ENCODE measurements at places on chromosomes 2 and 18. TPM values are rescaled to one million over a fixed set of nuclear protein-coding genes. Genes with fewer than 3 reads are reported as not detected.

- no peak for DNase-seq
These were observed 17.5 kb downstream of the C1D start for GRCh38 chr2:68045342-68045741.

TTC31 gene
- polyA plus RNA-seq = 36.0 TPM

TACR1 gene
- 2.1 TPM for polyA plus RNA-seq

DNA sequence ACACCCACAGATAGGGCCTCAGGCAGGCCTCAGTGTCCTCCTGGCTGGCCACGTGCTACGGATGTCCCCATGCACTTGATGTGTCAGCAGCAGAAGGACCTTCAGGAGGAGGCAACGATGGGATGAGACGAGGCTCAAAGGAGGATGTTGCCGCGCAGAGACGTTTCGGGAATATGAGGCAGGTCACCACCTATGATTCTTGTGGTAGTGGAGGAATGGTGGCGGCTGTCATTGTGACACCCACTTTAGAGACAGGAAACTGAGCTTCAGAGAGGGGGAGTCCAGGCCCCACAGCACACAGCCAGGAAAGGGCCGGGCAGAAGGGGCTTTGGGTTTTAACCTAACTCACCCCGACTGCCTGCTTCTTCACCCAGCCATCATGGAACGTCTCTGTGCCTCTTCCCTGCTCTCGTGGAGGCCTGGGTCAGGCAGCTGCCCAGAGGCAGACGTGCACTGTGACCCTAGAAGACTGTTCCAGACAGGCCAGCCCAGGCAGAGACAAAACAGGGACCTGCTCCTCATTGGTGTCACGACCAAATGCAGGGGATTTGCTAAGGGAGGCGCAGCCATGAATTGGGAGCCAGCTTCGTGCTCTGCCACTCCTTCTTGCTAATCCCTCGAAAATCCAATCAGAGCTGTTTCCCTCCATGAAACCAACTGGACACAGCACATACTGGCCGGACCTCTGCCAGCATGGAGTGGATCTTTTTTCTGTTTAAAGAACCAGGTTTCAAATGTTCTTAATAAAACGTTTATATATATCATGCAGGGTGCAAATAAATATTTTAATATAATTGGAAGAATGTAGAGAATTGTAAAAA, 169.2 kb downstream of the ASB1 start:
- DNase-seq = no peak

DNA sequence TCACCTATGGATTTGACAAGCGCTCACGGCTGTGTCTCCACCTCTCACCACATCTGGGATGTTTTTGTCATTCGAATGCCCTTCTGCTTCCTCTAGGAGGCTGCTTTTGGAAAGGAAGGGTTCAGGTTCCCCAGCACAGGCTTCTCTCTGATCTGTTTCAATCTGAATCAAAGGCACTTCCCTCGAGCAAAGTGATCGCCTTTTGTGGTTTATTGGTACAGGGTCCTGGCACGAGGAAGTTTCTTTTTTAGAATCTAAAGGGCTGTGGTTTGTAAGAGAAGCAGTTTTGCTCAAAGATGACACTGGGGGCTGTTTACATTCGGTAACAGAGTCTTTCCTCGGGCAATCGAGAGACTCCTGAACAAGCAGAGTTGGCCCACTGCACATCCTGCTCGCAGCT, 145.0 kb downstream of the DAW1 start:
- DNase-seq = no peak

DNA sequence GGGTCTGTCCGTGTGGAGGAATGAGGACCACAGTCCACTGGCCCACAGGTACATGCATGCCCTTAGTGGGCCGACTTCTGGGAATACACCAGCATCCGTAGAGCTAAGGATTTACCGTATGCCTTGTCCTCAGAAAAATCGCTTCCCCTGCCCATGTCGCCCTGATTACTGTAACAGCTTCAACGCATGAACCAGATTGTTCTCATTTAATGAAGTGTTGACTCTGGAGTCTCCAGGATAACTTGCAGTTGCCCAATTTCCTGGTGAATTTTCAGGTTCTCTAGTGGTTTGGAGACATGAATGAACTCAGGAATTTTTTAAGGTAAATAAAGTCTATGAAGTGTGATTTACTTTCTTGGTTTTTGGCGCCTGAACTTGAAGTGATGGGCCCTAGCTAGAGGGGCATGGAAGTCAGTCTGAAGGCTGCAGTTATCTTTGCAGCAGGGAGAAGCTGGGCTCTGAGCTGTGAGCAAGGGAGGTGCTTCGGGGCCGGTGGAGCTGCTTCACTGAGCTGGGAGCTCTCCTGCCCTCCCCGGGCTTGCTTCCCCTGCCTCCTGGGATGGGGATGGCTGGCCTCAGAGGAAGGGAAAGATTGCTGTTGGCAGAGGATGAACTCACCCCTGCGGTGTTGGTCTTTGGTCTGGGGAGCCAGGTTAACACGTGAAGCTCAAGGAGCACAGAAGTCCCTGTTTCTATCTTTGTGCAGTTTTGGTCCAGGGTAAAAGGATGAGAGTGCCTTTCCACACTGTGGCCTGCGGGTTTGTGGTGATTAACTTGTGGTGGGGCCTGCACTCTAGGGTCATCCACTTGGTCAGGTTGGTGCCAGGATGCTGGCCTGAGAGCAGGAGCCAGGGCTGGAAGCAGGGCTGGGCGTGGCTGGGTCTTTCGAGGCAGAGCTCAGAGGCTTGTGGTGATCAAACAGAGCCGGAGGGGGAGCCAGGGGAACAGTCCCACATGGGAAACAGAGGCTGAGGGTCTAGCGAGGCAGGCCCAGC, 28.1 kb downstream of the TCF7L1 start:
- no peak for DNase-seq

GRCh38 chr18:25915907-25916306, 174.5 kb downstream of the SS18 start:
- no peak for DNase-seq

- DNase-seq = no peak
These were observed 383.7 kb downstream of the SOCS6 start for GRCh38 chr18:70672581-70672980.

RND3 gene
- polyA plus RNA-seq = 45.9 TPM

DNA sequence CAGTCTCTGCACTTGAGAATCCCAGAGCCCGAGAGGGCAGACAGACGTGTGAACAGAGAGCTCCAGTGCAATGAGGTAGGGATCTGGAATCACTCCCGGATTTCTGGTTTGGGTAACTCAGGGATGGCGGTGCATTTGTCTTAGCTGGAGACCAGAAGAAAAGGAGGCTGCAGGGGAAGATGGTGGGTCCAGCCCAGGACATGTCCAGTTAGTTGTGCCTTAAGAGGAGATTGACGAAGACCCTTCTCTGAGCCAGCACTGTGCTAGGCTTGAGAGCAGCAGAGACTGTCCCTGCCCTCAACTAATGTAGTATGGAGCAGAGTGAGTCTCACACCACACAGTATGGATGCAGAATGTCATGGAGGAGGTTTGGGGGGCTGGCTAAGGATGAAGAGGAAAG, 150.6 kb upstream of the COPS8 start:
- no peak for DNase-seq

DNA sequence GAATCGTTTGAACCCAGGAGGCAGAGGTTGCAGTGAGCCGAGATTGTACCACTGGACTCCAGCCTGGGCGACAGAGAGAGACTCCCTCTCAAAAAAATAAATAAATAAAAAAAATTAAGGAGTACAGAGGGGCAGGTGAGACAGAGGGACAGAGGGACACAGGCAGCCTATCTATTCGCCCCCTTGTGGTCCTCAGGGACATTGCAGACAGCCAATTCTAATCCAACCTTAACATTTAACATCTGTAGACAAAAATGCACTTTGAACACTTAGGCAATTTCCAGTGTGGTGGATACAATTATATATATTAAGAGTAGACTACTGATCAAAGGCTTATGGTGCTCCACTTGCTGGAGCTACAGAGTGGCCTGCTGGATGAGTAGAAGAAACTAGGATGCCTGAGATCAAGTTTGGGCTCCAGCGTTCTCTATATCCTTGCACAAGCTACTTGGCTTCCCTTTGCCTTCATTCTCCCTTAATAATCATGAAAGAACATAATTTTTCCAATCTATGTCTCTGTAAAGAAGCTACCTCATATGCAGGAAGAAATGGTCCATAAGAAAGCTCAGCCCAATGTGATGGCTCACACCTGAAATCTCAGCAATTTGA, 8.2 kb upstream of the SMARCAL1 start:
- DNase-seq = no peak

DNA sequence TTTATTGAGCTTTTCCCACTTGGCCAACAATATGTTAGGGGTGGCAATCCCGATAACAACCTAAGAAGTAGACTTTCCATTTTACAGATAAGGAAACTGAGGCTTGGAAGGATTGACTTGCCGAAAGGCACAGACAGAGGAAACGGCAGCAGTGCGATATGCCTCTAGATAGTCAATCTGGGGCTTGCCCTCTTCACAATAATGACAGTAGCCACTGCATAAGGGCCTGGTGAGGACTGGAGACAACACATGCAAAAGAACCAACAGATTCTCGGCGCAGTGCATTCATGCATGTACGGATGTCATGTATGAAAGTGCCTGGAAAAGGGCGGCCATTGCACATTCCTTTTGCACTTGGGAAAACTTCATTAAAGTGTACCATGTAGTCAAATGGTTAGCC, 811.2 kb downstream of the RNF144A start:
- no peak for DNase-seq

- DNase-seq = no peak
These were observed 116.3 kb downstream of the GALNT1 start for GRCh38 chr18:35697869-35698268.

DNA sequence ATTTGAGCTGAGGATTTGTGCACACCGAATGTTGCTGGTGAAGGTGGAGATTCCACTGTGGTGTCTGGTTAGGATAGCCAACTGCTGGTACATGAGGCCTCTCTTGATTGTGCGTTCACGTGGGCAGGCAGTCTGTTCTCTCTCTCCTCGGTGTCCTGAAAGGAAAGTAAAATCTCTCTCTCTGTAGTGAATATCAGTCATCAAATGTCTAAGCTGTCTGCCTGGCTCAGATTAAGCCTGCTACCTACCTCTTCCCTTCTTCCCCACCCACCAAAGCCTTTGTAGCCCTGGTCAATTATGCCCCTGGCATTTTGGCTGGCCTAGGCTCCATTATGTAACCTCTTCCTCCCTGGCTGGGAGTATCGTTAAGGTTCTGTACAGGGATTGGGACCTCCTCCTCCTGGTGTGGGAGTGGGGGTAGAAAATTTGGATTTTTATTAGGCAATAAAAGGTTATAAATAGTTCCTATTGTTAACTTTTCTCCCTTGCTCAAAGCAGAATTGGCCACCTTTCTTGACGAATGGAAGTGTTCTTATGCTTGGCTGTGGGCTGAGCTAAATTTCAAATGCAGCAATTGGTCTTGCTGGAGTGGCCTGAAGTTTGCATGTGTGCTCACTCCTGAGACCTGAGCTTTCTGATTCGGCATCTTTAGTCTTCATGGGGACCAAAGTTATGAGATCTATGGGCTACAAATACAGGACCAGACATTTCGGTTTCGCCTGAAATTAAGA, 148.8 kb downstream of the WDSUB1 start:
- DNase-seq = no peak

- no peak for DNase-seq
These were observed 129.1 kb upstream of the WDR75 start for GRCh38 chr2:189312211-189312610.

LIPG gene
- 52.1 TPM for polyA plus RNA-seq

SH3YL1 gene
- polyA plus RNA-seq = 96.0 TPM

IL37 gene
- polyA plus RNA-seq = not detected

GRCh38 chr18:64083916-64084315, 65.0 kb downstream of the LINC00305 start:
- DNase-seq = no peak

GRCh38 chr2:148627224-148627623, 17.3 kb upstream of the EPC2 start:
- no peak for DNase-seq

ALPP gene
- polyA plus RNA-seq = not detected

DNA sequence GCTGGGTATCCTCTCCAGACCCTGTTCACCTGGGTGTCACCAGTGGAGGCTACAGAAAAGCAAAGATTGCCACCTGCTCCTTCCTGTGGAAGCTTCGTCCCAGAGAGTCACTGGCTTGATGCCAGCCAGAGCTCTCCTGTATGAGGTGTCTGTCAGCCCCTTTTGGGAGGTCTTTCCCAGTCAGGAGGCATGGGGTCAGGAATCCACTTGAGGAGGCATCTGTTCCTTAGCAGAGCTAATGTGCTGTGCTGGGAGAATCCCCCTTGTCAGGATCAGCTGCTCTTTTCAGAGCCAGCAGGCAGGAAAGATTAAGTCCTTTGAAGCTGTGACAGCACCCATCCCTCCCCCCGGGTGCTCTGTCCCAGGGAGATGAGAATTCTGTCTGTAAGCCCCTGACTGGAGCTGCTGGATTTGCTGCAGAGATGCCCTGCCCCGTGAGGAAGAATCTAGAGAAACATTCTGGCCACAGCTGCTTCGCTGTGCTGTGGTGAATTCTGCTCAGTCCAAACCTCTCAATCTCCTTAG, 121.8 kb downstream of the GPR39 start:
- DNase-seq = no peak

MC5R gene
- not detected for polyA plus RNA-seq

CFC1 gene
- not detected for polyA plus RNA-seq

ACMSD gene
- polyA plus RNA-seq = 49.0 TPM

GRCh38 chr2:71744781-71745180, 291.4 kb downstream of the DYSF start:
- no peak for DNase-seq

GRCh38 chr2:163081754-163082153, 243.2 kb upstream of the KCNH7 start:
- DNase-seq = no peak

DNA sequence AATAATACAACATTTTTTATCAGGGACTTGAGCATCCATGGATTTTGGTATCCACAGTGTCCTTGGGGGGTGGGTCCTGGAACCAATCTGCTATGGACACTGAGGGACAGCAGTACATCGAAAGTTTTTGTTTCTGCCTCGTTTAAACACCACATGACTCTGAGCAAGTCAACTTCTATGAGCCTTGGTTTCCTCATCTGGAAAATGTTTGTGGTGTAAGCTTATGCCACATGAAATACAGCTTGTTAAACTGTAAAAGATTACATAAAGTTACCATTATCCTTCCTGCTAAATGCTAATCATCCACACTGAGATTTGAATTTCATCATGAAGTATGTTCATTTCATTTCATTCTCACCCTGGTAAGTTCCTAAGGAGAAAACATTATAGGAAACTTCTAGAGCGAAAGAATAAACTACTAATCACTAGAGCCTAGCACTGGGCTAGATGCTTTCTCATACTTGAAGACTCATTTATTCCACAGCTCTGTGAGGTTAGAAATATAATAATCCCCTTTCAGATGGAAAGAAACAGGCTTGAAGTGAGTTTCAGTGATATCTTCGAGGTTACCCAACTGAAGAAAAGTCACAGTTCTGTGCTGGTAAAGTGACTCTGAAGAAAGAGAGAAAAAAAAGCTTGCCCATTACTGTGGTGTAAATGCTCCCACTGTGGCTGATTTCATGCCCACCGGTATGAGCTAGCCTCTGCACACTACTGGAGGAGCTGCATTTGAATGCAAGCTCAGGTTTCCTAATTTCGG, 29.2 kb downstream of the MCFD2 start:
- no peak for DNase-seq

- DNase-seq = no peak
These were observed 1.0 kb upstream of the ZNF532 start for GRCh38 chr18:58863539-58864145.

DNA sequence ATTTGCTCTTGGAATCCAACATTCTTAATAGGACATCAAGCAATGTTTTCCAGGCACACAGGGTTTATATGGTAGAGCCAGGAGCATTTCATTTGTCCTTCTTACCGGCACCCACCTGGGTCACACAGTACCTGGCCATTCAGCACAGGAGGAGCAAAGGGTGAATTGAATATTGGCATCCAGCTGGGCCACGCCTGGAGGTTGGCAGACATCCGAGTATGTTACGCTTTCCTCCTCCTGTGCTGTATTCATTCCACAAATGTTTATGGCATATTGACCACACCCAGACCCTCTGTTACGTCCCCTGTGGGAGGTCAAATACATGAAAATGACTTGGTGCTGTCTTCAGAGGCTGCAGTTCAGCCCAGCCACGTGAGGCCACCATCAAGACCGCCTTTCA, 206.2 kb downstream of the RTP5 start:
- DNase-seq = no peak

Data from renal pelvis (tissue), 12 donors.